ENCODE measurements at places on chromosomes 5 and 9. TPM values are rescaled to one million over a fixed set of nuclear protein-coding genes. Genes with fewer than 3 reads are reported as not detected.

Gene DELE1
- 26.9 TPM for polyA plus RNA-seq

DNA sequence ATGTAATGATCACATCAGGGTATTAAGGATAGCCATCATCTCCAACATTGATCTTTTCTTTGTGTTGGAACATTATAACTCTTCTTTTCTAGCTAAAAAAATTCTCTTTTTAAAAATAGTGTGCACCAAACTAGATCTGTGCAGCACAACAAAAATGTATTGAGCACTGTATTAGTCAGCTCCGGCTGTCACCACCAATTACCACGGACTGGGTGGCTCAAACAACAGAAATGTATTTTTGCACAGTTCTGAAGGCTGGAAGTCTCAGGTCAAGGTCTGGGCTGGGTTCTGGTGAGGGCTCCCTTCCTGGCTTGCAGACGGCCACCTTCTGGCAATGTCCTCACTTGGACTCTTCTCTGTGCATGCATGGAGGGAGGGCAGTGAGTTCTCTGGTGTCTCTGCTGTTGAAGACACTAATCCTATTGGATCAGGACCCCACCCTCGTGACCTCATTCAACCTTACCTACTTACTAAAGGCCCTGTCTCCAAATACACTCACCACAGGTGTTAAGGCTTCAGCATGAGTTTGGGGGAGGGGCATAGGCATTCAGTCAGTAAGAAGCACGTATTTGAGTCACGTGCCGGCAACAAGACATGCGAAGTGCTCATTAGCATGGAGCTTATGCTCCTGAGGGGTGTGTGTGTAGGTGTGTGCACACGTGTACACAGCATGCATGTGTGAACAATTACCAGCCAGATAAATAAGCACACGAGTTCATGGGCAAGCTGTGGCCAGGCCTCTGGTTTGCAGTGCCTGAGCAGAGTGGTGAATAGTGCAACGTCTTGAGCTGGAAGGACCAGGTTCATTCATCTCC is 89.4 kb upstream of the SH3PXD2B start:
- H3K4me3 ChIP-seq, result no peak overlapping the region
- no peak for DNase-seq
- H3K4me1 ChIP-seq, result peaks cover 7% of the 10 kb centered on the region
- no peaks in the 10 kb centered on the region for H3K36me3 ChIP-seq
- no peak overlapping the region for H3K27ac ChIP-seq

DNA sequence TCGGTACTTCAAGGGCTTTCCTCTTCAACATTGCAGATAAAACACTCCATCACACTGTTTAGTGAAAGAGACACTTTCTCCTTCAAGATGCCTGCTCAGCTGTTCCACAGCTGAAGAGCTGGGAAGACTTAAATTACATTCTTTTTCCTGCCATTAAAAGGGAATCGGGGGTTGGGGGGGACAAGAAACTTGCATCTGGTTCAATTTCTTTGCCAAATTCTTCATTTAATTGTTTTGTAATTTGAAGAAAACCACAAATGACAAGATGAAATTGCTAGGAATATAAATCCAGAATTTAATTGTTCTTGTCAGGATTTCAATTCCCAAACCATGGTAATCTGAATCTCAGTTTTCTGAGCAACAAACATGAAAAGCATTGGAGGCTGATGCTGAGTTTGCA is 478.3 kb downstream of the EBF1 start:
- H3K4me1 ChIP-seq, result no peaks in the 10 kb centered on the region
- DNase-seq, result no peak
- no peak overlapping the region for H3K4me3 ChIP-seq

GRCh38 chr5:3187771-3188425 is 407.7 kb upstream of the IRX1 start:
- DNase-seq, result no peak
- H3K36me3 ChIP-seq, result no peaks in the 10 kb centered on the region
- no peak overlapping the region for H3K4me3 ChIP-seq

Gene ZNF366
- not detected for polyA plus RNA-seq

Gene GLRA1
- polyA plus RNA-seq, result not detected

DNA sequence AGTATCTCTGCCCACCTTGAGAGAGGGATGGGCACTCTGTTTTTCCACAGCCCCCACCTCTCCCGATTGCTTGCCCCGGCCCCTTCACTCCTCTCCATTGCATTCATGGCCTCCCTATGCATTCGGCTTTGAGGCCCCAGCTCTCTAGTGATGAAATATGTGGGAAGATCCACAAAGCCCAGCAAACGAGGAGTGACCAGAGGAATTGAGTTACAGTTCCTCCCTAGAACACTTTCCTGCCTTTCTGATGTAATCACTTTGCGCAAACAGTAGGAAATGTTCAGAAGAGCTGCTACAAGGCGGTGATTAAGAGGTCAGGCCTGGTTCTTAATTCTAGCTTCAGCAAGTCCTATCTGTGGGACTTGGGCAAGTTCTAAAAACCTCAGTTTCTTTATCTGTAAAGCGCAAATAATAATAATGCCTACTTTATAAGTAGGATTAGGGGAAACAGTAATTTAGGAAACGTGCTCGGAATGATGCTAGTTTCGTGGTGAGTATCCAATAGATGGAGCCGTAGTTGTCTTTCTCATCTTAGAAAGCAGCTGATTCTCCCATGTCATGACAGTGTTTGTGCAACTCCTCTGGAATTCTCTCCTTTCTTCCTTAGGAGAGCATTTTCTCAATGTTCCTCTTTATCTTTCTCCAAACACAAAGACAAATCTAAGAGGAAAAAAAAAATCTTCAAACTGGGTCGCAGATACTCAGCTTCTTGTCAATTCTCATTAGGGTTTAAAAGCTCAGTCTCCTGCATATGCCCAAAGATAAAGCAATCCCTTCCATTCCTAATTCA is 99.5 kb upstream of the MSX2 start:
- H3K27ac ChIP-seq, result no peak overlapping the region
- H3K4me3 ChIP-seq, result no peak overlapping the region
- no peak for DNase-seq
- no peaks in the 10 kb centered on the region for H3K27me3 ChIP-seq
